ENCODE measurements at places on chromosomes 3 and 15. TPM values are rescaled to one million over a fixed set of nuclear protein-coding genes. Genes with fewer than 3 reads are reported as not detected.
A peak's percentile ranks its signal among the peaks of the same experiment; 100 is the strongest.

DNA sequence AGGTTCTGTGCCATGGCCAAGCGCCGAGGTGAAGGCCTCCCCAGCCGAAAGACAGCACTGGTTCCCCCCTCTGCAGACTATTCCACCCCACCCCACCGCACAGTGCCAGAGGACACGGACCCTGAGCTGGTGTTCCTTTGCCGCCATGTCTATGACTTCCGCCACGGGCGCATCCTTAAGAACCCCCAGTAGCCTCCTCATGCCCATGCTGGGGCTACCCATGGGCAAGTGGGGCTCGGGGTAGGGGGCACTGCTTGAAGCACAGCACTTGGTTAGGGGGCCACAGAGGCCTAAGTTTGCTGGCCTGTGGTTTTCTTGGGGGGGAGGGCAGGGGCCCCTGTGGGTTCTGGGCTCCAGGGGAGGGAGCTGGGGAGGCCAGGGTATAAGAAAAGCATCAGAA lies 4.8 kb upstream of the CHST14 start:
- no peak for DNase-seq

DNA sequence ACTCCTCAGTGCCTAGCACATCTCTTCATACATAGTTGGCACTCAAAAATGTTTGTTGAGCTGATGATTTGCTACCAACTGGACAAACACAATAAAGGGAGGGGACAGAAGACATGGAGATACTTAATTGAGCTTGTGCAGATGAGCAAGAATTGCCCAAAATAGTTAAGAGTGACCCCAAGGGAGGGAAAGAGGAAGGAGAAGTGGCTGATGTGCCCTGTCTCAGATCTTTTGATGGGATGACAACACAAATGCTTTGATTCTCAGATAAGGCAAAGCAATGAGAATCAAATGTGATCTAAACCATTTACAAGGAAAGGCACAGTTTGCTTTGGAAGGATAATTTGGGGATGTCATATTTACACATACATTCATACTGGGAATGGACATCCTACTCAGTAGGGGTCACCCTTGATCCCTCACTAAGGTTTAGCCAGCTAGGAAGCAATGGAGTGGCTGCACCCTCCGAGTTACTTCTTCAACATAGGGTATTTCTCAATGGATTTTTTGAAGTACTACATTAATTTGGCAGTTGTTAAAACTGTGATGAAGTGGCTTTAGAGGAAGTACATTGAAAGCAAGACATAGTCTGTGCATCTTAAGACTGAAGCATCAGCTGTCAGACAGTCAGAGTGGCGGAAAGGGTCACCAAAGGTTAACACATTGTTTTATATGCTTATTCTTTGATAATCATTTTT lies 21.9 kb upstream of the SSR3 start:
- no peak for DNase-seq

TRH gene
- 0.22 TPM for total RNA-seq

STAC gene
- 1.2 TPM for total RNA-seq

GRCh38 chr3:12869035-12869621 lies 27.8 kb upstream of the RPL32 start:
- DNase-seq: peak; percentile 93

GRCh38 chr3:156236556-156237260 lies 116.3 kb downstream of the KCNAB1 start:
- DNase-seq: no peak

- DNase-seq: no peak
Measured at GRCh38 chr3:52181543-52181942, 16.4 kb upstream of the ALAS1 start.

DNA sequence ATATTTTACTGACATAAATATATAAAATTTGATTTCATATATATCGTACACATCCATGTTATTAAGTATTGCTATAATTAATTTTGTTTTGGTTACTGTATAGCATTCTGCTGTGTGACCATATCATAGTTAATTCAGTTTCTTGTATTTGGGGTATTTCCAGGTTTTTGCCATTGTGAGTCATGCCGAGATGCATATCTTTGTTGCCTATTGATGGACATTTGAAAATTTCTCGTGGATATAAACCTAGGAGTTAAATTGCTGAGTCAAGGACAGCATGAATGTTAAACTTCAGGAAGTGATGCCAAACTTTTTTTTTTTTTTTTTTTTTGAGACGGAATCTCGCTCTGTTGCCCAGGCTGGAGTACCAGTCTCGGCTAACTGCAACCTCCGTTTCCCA lies 33.7 kb upstream of the GPR171 start:
- DNase-seq: no peak

CNTN6 gene
- 0.23 TPM for total RNA-seq

EPHA3 gene
- total RNA-seq: 0.27 TPM

- DNase-seq: no peak
Measured at GRCh38 chr15:83278191-83278590, 6.3 kb downstream of the BNC1 start.

DNA sequence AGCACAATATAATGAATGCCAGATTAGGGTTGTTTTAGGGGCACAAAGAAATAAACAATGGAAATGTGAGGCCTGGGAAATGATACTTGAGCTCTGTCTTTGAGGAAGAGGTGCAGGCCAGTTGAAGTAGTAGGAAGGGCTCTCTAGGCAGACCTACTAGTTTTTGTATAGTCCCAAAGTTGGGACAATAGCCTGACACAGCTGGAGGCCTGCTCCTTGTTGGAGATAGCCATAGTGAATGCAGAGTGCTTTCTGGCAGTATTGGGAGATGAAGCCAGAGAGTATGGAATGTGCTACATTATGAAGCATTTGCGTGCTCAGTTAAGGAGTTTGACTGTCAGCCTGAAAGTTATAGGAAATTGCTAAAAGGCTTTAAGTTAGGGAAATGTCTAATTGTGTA lies 251.2 kb upstream of the ZPLD1 start:
- DNase-seq: no peak

CHRNB4 gene
- 0.38 TPM for total RNA-seq

- no peak for DNase-seq
Measured at GRCh38 chr15:94083467-94084052, 147.8 kb upstream of the MCTP2 start.

- DNase-seq: no peak
Measured at GRCh38 chr3:39388741-39389248, 5.6 kb downstream of the SLC25A38 start.

DAPK2 gene
- 1.4 TPM for total RNA-seq

- DNase-seq: peak; percentile 57
Measured at GRCh38 chr3:168531116-168531515, 435.4 kb upstream of the GOLIM4 start.

CHRNA3 gene
- total RNA-seq: 3.5 TPM

DNA sequence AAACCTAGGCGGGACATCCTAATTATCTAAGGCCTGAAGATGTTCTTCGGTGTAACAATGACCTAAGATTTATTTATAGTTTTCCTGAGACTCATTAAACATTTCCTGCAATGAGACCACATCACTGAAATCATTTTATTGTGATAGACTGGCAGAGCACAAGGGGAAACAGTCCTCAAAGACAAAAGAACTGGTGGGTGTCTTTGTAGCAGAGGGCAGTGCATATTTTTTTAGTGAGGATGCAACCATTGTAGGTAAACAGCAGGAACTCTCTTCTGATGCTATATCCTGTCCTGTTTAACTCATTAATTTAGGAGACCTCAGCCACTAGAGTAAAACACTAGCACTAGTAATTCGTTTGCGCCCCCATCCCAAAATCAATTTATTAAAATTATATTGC lies 100.0 kb downstream of the MAGI1 start:
- no peak for DNase-seq

GRCh38 chr15:63442080-63442479 lies 60.4 kb upstream of the CA12 start:
- DNase-seq: no peak

DNA sequence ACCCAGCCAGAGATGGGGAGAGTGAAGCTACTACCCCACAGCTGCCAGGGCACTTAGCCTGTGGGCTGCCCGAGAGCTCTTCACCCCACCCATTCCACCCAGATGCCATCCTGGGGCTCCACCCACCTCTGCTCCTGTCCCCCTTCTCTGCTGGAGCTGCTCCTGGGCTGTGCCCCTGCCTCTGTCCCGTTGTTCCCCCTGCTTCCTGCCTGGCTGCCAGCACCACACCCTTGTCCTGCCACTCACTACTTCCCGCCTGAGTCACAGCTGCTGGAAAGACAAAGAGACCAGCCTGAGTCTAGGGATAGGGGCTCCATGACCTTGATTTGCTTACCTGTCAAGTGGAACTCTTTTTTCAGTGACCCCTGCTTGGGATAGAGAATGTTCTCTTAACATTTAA lies 12.4 kb downstream of the GNAI2 start:
- no peak for DNase-seq

DNA sequence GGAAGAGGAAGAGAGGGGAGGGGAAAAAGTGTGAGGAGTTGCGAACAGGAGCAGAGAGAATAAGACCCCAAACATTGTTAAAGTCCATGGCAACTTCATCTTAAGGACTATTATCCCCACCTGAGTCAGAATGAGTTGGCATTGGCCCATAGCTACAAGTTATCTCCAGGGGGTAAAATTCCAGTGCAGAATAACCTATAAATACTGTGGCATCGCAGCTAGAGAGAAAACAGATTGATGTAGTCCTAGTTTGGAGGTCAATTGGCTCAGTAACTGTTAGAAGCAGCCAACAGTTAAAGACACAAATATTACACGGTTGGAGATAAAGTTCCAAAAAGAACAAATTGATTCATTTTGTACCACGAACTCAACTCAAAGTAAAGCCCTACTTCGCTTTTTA lies 313.9 kb upstream of the CCDC54 start:
- no peak for DNase-seq

DNA sequence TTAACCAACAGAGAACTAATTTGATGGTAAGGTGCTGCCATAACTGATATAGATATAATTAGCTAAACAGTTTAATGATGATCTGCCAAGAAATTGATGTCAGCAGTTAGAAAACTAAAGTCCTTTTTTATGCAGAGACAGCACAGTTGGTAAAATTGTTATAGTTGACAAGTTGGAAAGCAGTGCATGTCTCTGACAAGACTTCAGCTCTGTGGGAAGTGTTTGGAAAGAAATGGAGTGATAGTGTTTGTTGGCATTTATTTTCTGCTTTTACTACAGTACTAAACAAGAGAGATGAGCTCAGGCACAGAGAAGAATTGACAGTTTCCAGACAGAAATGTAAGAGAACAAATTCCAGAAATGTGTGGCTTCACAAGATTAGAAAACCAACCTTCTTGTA lies 523.5 kb upstream of the BCHE start:
- DNase-seq: no peak

CLEC3B gene
- not detected for total RNA-seq

CCDC51 gene
- 14.5 TPM for total RNA-seq

FSD2 gene
- total RNA-seq: not detected

- no peak for DNase-seq
Measured at GRCh38 chr3:21729888-21730459, 21.0 kb downstream of the ZNF385D start.

LMAN1L gene
- not detected for total RNA-seq

GRCh38 chr15:78233496-78233895 lies 869 bp downstream of the ACSBG1 start:
- DNase-seq: no peak

VIPR1 gene
- total RNA-seq: 11.8 TPM
